ENCODE measurements at places on chromosomes 1 and 21.

DNA sequence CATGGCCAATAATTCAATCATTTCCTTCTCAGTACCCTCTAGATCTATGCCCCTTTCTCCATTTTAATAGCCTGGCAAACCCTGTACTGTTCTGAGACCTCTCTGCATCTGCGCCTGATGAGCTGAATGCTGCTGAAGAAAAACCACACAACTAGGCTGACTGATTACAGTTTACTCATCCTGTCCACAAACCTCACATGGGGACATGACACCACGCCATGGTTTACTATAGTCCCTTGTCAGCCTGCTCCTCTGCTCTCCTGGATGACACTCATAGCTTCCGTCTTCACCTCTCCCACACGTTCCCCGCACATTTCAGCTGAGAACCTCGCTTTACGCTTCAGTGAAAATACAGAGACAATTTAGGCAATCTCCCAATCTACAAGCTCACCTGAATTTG lies 59.7 kb downstream of the DESI2 start:
- no peak for DNase-seq

- DNase-seq, result no peak
These were observed 25.3 kb upstream of the NMNAT2 start for GRCh38 chr1:183443466-183443865.

- DNase-seq, result no peak
These were observed 29.8 kb upstream of the HHAT start for GRCh38 chr1:210298936-210299335.

DNA sequence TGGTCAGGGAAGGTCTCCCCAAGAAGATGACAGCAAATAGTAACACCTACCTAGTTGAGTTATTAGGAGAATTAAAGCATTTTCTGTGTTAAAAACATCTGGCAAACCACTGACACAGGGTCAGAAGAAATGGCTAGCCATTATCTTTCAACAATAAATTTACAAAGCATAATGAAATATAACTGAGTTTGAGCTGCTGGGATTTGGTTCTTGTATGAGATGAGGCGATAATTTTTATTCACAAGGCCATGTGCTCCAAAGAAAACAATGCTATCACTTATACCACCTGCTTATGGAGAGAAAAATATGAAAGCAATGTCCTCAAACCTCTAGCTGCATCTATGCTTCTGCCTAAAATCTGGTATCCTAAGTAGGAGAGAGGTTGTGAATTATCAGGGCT lies 202.3 kb downstream of the CRB1 start:
- no peak for DNase-seq

- peak; percentile 64 for DNase-seq
These were observed 39.0 kb upstream of the PDE9A start for GRCh38 chr21:42614396-42614795.

- peak; percentile 11 for DNase-seq
These were observed 12.4 kb downstream of the NEXN start for GRCh38 chr1:77900687-77901293.

GRCh38 chr1:169689395-169689794 lies 22.0 kb downstream of the SELL start:
- no peak for DNase-seq

DNA sequence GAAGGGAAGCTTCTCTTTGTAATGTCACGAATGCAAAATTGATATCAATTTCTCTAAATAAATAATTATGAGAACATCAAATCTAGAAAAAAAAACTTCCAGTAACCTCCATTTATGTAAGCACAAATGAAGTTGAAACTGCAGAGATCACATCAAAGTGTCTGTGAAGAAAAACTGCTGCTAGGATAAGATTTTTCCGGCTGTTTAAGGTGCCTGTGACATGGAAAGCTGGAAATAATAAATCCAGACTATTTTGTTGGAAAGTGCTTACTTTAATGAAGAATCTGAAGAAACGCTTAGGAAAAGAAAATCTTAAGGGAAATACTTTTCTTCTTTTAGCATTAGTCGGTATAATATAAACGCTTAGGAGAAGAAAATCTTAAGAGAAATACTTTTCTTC lies 57.0 kb downstream of the CHRM3 start:
- no peak for DNase-seq

- DNase-seq, result no peak
These were observed 535 bp upstream of the DISC1 start for GRCh38 chr1:231625975-231626534.

DNA sequence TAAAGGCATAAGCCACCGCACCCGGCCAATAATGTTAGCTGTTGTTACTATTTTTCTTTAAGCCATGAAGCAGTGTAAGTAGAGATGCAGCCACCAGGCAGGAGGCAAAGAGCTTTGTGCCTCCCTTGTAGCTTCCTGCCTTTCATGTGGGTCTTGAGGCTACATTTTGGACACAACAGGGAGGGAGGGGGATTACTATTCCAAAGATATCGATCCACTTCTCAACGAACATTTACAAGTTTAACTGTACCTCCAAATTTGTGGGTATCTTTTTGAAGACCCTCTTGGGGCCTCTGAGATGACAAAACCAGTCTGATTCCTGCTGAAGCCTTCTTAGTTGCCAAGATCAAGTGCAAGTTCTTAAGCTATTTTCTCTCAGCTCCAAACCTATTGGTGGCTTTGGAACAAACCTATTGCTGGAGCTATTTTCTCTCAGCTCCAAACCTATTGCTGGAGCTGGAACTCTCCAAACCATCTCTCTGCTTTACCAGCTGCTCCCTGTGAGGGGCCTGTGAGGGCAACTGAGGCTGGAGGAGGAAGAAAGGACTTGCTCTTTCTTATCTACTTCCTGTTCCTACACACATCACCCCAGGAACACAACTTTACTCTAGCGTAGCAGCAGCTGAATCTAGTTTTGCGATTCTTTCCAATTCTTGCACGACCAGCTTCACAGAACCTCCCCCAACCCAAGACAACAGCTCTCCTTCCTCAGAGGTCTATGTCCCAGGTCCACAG lies 16.1 kb upstream of the RCAN3 start:
- DNase-seq, result peak; percentile 67

- DNase-seq, result no peak
These were observed 8.9 kb downstream of the CD244 start for GRCh38 chr1:160853754-160854153.

GRCh38 chr1:235397733-235398132 lies 30.5 kb downstream of the TBCE start:
- DNase-seq, result no peak

DNA sequence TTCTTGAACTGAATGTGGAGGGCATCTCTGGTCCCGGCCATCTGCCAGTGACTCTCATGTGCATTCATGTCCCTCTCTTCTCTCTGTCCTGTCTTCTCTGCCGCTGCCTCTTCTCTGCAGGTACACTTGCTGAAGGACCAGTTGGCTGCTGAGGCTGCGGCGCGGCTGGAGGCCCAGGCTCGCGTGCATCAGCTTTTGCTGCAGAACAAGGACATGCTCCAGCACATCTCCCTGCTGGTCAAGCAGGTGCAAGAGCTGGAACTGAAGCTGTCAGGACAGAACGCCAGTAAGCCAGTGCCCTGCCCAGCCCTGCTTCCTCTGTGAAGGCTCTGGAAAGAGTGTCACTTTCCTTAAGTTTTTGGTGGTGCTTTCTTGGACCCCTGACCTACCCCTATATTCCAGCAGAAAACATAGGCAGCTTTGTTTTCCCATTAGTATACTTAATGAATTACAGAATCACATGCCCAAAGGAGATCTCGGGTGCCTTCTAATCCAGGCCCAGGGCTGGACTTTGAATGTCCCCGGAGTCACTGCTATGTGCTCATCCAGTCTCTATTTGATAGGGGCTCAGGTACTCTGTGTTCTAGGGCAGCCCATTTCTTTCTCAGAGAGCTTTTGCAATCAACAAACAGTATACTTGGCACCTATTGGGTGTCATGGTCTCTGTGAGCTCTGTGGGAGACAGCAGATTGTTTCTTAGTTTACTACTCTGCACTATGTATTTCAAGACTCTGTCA lies 11.2 kb downstream of the SPATA46 start:
- no peak for DNase-seq

GRCh38 chr1:16249596-16250241 lies 12.7 kb upstream of the CPLANE2 start:
- DNase-seq, result no peak

- DNase-seq, result no peak
These were observed 10.0 kb upstream of the OTUD3 start for GRCh38 chr1:19872190-19872589.

DNA sequence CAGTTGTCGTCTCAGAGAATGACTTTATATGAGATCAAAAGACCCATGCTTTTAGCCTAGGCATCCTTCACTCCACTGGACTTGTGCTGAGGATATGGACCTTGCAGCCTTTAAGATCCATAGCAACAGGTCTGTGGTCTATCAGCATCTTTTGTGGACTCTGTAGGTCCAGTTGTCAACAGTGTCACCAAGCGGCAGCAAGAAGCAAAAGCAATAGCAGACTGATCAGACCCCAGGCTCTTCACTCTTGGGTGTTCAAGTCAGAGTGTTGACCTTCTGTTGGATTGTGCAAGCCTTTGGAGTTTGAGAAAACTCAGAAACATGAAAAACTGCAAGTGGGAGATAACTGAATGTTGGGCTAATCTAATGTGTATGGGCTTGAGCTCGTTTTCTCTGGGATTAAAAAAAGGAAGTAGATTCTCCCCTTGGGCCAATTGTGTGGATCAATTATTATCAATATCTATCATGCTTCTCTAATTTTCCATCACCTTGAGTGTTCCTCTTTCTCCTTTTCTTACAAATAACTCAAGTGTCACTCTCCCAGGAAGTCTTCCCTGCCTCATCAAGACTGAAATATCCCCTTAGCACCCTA lies 144.2 kb downstream of the LYPLAL1 start:
- no peak for DNase-seq

DNA sequence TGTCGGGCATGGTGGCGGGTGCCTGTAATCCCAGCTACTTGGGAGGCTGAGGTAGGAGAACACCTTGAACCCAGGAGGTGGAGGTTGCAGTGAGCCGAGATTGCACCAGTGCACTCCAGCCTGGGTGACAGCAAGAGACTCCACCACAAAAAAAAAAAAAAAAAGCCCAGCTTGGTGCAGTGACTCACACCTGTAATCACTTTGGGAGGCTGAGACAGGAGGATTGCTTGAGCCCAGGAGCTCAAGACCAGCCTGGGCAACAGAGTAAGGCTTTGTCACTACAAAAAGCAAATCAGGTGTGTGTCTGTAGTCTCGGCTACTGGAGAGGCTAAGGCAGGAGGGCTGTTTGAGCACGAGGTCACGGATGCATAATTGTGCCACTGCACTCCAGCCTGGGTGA lies 5.0 kb upstream of the H6PD start:
- no peak for DNase-seq

GRCh38 chr1:176205332-176205914 lies 1.7 kb downstream of the COP1 start:
- peak; percentile 5 for DNase-seq

DNA sequence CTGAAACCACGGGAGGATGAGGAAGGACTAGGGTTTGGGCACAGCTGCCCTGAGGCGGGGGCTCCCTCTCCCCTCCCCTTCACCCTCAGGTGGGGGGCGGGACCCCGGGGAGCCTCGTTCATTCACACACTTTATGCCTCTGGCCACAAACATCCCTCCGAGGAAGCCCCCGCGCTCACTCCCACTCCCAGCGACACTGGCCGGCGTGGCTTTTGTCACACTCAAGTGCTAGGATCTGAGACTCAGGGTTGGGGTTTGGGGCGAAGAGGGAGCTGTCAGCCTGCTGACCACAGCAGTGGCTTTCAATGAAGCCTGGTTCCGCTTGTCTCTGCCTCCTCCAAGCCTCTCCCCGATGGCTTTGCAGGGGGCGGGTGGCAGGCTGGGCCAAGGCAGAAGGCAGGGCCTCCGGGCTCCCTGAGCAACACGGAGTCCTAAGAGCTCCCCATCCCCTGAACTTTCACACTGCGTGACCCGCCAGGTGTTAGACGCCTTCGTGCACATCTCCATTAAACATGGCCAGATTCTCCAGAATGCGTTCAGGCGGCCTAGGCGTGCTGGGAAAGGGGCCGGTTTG lies 178.1 kb downstream of the NPHP4 start:
- no peak for DNase-seq

GRCh38 chr1:214739621-214740238 lies 136.7 kb downstream of the CENPF start:
- DNase-seq, result no peak

- no peak for DNase-seq
These were observed 254.0 kb upstream of the RUNX1 start for GRCh38 chr21:35303085-35303484.

GRCh38 chr1:218305472-218306064 lies 20.5 kb downstream of the RRP15 start:
- no peak for DNase-seq

GRCh38 chr1:157487096-157487495 lies 65.2 kb downstream of the FCRL5 start:
- no peak for DNase-seq

GRCh38 chr1:59569198-59569597 lies 245.6 kb upstream of the HOOK1 start:
- no peak for DNase-seq

GRCh38 chr1:65630855-65631254 lies 161.8 kb upstream of the PDE4B start:
- no peak for DNase-seq

DNA sequence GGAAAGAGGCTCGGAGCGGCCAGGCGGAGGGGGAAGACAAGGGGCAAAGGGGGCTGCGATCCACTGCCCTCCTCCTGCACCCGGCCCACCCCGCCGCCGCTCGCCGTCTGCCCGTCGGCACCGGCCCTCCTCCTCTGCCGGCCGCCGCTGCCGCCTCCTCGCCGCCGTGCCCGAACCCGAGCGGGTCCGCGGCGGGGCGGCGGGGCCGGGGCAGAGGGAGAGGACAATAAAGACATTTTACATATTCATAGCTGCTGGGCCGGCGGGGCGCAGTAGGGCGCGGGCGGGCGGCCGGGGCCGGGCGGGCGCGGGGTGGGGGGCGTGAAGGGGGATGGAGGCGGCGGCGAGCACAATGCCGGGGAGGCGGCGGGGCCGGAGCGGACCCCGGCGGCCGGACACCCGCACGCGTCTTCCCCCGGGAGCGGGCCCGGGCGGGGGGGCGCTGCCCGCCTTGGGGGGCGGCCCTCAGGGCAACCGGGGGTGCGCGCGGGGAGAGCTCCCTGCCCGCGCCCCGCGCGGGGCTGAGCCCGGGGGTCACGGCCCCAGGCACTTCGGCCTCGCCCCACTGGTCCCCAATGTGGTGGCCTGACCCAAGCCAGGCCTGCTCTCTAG lies 546 bp downstream of the POU2F1 start:
- no peak for DNase-seq

DNA sequence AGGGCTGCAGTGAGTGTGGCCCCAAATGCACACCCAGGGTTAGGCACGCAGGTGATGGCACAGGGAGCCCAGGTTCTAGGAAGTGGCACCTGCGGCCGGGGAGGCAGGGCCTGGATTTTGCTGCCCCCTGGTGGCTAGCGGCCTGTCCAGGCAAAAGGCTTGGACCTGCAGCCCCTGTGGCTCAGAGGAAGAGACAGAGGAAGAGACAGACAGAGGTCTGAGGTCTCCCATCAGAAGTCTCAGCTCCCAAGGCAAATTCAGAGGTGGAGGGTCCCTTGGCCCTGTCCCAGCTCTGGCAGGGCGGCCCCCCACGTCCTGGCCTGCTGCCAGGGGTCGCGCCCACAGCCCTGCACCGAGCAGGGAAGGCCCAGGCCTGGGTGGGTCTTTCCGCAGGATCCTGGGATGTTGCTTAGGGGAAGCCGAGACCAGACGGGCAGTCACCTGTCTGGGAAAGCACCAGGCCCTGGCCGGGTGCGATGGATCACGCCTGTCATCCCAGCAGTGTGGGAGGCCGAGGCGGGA lies 8.0 kb upstream of the TNFRSF14 start:
- peak; percentile 88 for DNase-seq
